Hindlimb muscle (tissue), 1 donor: ENCODE measurements at places on chromosomes 6 and 20. TPM values are rescaled to one million over a fixed set of nuclear protein-coding genes. Genes with fewer than 3 reads are reported as not detected.

Gene RBM39
- 282 TPM for polyA plus RNA-seq

Gene LGSN
- not detected for polyA plus RNA-seq

Gene RSPH3
- 3.2 TPM for polyA plus RNA-seq

Gene SRSF12
- 3.1 TPM for polyA plus RNA-seq

Gene OPRM1
- not detected for polyA plus RNA-seq

Gene TRIM38
- polyA plus RNA-seq, result 6.4 TPM

GRCh38 chr6:31063906-31064435, 48.4 kb downstream of the C6orf15 start:
- no peak for DNase-seq

DNA sequence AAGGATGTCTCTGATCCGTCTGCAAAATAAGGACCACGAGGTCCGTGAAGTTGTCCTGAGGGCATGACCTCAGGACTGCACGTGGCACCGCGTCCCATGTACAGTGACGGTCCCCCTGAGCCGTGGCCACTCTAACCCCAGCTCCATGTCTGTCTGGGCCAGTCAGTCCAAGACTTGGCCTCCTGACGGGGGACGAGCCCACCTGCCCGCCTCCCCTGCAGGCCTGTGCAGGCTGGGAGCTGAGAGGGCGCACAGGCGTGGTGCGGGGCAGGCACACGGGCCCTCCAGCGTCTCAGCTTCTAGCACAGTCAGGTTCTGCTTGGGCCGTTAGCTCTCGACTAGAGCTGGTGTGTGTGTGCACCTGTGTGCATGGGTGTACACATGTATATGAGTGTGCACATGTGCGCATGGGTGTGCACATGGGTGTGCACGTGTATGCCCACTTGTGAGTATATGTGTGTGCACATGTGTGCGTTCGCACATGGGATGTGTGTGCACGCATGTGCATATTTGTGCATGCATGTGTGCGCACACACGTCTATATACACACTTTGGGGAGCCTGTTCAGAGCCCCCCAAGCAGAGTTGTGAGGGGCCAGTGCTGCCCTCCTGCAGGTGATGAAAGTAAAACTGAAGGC, 307.0 kb downstream of the TAF4 start:
- no peak for DNase-seq

GRCh38 chr20:1734269-1734858, 76.8 kb upstream of the SIRPG start:
- DNase-seq, result peak; percentile 6
